ENCODE measurements at places on chromosomes 4 and X.

GRCh38 chr4:73103799-73104503 lies 34.4 kb upstream of the COX18 start:
- H3K27me3 ChIP-seq = no peaks in the 10 kb centered on the region
- H3K4me1 ChIP-seq = no peaks in the 10 kb centered on the region
- no peak overlapping the region for H3K4me3 ChIP-seq
- peak; percentile 41 for DNase-seq

GRCh38 chr4:136861091-136861490 lies 671.2 kb downstream of the PCDH18 start:
- no peak for DNase-seq
- H3K4me1 ChIP-seq = no peaks in the 10 kb centered on the region
- no peak overlapping the region for H3K4me3 ChIP-seq
- no peaks in the 10 kb centered on the region for H3K27me3 ChIP-seq
- H3K27ac ChIP-seq = no peak overlapping the region

- H3K36me3 ChIP-seq = no peaks in the 10 kb centered on the region
- DNase-seq = no peak
- no peak overlapping the region for H3K4me3 ChIP-seq
- no peaks in the 10 kb centered on the region for H3K4me1 ChIP-seq
- no peaks in the 10 kb centered on the region for H3K27me3 ChIP-seq
Observed at GRCh38 chr4:85642356-85643100, 167.6 kb downstream of the ARHGAP24 start.

- H3K4me1 ChIP-seq = no peaks in the 10 kb centered on the region
- DNase-seq = peak; percentile 54
- no peak overlapping the region for H3K27ac ChIP-seq
- H3K27me3 ChIP-seq = no peaks in the 10 kb centered on the region
- H3K36me3 ChIP-seq = no peaks in the 10 kb centered on the region
Observed at GRCh38 chrX:28920153-28920943, 333.1 kb downstream of the IL1RAPL1 start.

GRCh38 chr4:127335073-127335620 lies 297.6 kb upstream of the INTU start:
- H3K36me3 ChIP-seq = no peaks in the 10 kb centered on the region
- H3K4me3 ChIP-seq = no peak overlapping the region
- no peaks in the 10 kb centered on the region for H3K27me3 ChIP-seq
- no peaks in the 10 kb centered on the region for H3K4me1 ChIP-seq
- no peak for DNase-seq
- no peak overlapping the region for H3K27ac ChIP-seq

DNA sequence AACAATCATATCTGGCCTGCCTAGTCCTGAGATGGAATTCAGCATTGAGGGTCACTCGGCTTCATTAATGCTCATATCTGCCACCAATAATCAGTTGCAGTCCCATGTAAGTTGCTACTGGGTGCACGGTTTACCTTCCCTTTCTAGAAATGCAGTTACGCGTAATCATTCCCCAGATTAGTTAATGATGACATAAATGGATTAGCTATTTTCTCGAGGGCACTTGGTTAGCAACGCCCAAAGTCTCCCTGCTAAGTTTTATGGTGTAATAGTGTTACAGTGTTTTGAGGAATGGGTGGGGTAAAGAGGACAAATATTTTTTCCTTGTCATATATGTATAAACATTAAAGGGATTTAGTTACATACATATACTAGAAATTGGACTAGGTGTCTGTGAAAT lies 118.8 kb downstream of the MID1 start:
- H3K36me3 ChIP-seq = no peaks in the 10 kb centered on the region
- no peaks in the 10 kb centered on the region for H3K27me3 ChIP-seq
- H3K4me3 ChIP-seq = no peak overlapping the region
- DNase-seq = no peak

DNA sequence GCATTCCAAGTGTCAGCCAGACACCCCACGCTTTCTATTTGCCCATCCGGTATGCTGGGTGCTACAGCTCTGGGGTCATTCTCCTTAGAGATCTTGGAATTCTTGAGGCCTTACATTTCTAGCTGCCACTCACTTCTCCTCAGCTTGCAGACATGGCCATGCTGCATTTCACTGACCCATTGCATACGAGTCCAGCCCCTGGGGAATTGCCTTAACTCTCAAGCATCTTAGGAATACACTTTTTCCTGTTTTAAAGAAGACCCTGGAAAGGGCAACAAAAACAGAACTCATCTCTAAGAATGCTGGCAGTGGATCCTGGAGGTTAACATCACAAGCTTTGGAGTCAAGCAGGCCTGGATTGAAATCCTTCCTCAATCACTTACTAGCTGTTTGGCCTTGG lies 122.0 kb upstream of the LNX1 start:
- no peak overlapping the region for H3K4me3 ChIP-seq
- no peaks in the 10 kb centered on the region for H3K36me3 ChIP-seq
- H3K27ac ChIP-seq = no peak overlapping the region
- no peak for DNase-seq
- no peaks in the 10 kb centered on the region for H3K4me1 ChIP-seq
- H3K27me3 ChIP-seq = no peaks in the 10 kb centered on the region

DNA sequence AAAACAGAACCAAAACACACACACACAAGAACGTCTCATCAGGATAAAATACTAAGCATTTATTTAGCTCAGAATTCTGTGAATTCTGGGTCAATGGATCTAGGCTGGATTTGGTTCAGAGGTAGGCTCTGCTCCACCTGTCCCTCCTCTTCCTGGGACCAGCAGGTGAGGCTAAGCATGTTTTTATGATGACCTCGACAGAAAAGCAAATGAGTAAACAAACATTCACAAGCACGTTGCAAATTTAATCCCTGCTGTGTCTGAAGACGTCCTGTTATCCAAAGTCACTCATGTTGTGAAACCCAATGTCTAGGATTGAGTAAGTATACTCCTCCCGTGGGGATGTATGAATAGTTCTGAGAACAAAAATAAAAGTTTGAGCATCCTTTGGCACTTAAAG lies 371.4 kb upstream of the TECRL start:
- H3K27ac ChIP-seq = no peak overlapping the region
- H3K27me3 ChIP-seq = no peaks in the 10 kb centered on the region
- H3K4me1 ChIP-seq = no peaks in the 10 kb centered on the region
- no peak overlapping the region for H3K4me3 ChIP-seq
- H3K36me3 ChIP-seq = no peaks in the 10 kb centered on the region

GRCh38 chr4:10704430-10704810 lies 19.9 kb upstream of the CLNK start:
- peak overlapping the region; percentile 26 for H3K27ac ChIP-seq
- no peaks in the 10 kb centered on the region for H3K36me3 ChIP-seq
- H3K27me3 ChIP-seq = no peaks in the 10 kb centered on the region
- peaks cover 8% of the 10 kb centered on the region for H3K4me1 ChIP-seq
- DNase-seq = peak; percentile 35

DNA sequence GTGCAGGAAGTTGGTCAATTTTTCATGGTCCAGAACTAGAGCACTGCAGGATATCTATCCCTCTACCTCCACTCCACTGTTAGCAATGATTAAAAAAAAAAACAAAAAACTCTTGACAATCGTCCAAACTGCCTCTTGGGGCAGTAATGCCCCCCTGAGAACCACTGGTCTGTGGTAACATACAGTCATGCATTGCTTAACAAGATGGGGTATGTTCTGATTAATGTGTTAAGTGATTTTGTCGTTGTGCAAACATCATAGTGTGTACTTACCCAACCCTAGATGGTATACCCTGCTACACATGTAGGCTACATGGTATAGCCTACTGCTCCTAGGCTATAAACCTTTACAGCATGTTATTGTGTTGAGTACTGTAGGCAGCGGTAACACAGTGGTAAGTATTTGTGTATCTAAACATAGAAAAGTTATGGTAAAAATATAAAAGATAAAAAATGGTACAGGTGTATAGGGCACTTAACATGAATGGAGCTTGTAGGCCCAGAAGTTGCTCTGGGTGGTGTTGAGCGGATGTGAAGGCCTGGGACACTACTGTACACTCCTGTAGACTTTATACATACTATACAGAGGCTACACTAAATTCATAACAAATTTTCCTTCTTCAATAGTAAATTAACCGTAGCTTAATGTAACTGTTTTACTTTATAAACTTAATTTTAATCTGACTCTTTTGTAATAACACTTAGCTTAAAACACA lies 34.1 kb downstream of the ART3 start:
- no peak overlapping the region for H3K27ac ChIP-seq
- peaks cover 16% of the 10 kb centered on the region for H3K36me3 ChIP-seq
- H3K4me1 ChIP-seq = no peaks in the 10 kb centered on the region
- no peaks in the 10 kb centered on the region for H3K27me3 ChIP-seq
- H3K4me3 ChIP-seq = no peak overlapping the region

DNA sequence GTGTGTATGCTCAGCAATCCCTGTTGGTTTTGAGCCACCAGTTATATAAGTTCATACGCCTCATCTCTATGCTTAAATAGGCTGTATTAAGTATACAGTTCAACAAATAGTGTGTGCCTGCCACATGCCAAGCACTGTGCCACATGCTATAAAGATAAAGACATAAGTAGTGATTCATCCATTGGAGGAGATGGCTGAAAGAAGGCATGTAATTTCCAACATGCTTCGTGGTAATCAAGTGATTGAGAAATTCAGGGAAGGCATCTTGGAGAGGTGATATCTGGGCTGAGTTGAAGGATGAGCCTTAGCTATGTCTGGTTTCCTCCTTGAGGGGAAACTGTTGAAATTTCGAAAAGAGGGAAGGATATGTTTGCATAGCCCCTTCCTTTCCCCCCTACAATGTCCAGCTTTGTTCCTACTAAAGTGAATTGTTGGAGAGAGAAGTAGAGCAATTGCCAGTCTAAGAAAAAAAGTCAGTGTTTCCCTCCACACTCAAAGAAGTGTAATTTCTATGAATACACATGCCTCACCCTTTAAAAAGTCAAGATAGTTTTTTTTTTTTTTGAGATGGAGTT lies 96.5 kb downstream of the ARHGAP10 start:
- peaks cover 9% of the 10 kb centered on the region for H3K4me1 ChIP-seq
- peak; percentile 73 for DNase-seq
- no peaks in the 10 kb centered on the region for H3K27me3 ChIP-seq
- no peak overlapping the region for H3K27ac ChIP-seq
- H3K36me3 ChIP-seq = no peaks in the 10 kb centered on the region
- H3K4me3 ChIP-seq = no peak overlapping the region

DNA sequence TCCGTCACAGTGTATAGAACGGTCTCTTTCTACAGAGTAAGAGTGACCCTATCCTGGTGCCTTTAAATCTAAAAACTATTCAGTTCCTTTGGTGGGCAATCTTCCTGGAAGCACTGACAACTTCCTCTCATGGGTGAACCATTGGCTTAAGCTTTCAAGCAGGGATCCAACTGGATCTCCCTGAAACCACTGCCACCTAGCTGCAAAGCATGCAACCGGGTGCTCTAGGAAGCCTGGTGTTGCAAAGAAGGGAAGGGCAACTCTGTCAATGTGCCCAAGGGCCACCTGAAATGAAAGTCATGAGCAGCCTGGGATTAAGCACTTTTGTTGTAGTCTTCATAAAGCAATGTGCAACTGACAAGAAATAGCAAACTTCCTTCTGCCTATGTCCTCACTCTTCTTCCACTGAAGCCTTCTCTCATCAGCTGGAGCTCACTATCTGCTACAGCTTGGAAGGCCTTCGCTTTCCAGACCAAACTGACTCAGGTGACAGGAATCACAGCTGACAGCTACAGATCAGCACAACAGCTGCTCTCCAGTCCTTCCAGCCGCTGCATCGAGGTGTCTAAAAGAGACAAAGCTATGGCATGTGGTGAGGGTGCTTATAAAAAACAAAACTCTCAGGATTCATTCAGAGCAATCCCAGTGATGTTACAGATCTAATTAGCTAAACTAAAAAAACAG lies 46.1 kb downstream of the SETD7 start:
- no peak overlapping the region for H3K4me3 ChIP-seq
- no peak for DNase-seq
- H3K27me3 ChIP-seq = no peaks in the 10 kb centered on the region
- H3K4me1 ChIP-seq = peaks cover 2% of the 10 kb centered on the region
- H3K36me3 ChIP-seq = peaks cover 51% of the 10 kb centered on the region

DNA sequence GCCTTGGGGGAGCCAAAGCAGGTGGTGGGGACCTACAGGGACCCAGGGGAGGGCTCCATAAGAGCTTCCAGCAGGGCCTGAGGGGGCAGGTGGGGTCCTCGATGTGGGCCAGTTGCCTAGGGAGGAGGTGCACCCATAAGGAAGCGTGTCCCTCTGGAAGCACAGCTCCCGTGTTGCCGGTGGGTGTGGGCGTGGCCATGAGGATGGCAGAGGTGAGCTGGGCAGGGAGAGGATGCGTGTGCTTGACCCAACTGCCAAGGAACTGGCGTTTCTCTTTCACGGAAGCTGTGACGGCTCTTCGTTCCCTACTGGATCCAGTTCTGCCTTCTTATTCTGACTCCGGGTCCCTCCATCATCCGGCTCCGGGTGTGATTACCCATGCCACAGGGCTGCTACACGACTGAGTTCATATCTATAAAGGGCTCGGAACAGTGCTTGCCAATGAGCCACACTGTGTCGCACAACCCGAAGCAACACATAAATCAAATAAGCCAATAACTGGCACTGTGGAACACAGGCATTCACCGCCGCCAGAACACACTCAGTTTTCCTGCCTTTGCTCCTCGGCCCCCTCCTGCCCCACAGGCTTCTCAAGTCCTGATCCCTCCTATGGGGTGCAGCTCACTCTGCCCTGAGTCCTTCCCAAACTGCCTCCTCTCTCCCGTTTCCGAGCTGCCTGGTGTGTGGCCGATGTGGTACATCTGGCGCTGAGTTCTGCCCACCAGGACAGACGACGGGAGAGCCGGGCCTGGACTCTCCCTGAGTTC lies 35.5 kb downstream of the RNF212 start:
- H3K27me3 ChIP-seq = peaks cover 7% of the 10 kb centered on the region
- no peaks in the 10 kb centered on the region for H3K36me3 ChIP-seq
- H3K27ac ChIP-seq = no peak overlapping the region
- peaks cover 22% of the 10 kb centered on the region for H3K4me1 ChIP-seq
- H3K4me3 ChIP-seq = no peak overlapping the region

DNA sequence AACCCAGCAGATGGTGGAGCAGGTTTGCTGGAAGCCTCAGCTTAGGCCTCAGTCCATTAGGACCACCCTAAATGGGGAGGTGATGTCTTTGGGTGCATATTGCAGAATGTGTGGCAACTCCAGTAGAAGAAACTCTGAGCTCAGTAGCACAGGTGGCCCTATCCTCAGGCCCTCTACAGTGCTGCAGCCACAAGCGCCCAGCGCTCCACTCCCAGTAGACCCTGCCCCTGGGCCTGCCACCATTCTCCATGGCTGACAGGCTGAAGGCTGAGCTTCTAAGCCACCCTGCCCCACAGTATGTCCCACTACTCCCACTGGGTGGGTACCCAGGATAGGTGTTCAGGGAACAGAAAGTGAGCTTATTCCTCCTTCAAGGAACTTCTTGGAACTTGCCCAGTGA lies 162.8 kb upstream of the MAMLD1 start:
- no peaks in the 10 kb centered on the region for H3K36me3 ChIP-seq
- DNase-seq = no peak
- H3K27ac ChIP-seq = peak overlapping the region; percentile 58
- no peaks in the 10 kb centered on the region for H3K27me3 ChIP-seq
- peaks cover 22% of the 10 kb centered on the region for H3K4me1 ChIP-seq
- no peak overlapping the region for H3K4me3 ChIP-seq

DNA sequence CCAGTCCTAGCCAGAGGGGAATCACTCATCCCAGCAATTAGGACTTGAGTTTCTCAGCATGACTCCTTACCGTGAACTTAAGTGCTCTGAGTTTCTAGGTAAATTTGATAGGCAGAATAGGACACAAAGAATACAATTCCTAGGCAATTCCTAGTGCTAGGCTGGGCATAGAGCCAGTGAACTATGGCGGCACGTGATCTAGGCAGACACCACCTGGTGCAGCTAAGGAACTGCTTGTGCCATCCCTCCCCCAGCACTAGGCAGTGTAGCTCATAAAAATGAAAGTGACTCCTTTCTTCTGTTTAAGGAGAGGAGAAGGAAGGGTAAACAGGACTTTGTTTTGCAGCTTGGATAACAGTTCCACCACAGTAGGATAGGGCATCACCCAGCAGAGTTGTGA lies 736.3 kb upstream of the PCDH7 start:
- no peak overlapping the region for H3K4me3 ChIP-seq
- no peaks in the 10 kb centered on the region for H3K36me3 ChIP-seq
- DNase-seq = no peak
- H3K27me3 ChIP-seq = no peaks in the 10 kb centered on the region
- no peak overlapping the region for H3K27ac ChIP-seq

Data from mesenchymal stem cell (in vitro differentiated cells and primary cell).